ENCODE measurements at places on chromosomes 2 and 18.

DNA sequence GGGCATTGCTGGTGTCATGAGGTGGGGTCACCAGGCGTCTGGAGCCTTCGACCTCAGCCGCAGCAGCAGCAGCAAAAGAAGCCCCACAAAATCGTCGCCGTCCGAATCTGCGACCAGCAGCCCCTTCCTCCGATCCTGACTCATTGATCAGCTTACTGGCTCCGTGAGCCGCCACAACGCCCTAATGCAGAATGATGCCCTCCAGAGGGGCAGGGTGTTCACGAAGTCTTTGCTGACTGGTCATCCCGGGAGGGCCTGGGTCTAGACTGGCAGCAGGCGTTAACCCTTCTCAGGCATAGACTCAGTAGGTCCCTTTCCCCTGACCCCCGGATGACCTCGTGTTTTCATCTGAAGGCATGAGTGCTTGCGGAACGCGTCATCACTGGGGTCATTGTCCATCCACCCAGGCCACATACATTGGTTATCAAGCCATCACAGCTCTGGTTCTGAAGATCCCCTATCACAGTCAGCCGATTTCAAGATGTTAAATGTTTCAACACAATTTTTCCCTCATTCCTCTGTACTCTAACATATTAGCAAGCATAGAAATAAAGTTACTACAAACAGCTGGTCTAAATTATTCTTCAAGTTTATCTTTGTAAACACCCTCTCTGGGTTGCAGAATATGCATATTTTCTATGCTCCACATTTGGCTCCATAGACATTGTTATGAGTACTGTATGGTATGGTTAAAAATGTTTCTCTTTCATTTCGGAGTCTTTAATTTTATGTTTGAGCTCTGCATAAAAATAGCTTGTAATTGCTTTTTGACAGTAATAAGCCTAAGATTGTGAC is 83.3 kb upstream of the SALL3 start:
- DNase-seq: no peak

- no peak for DNase-seq
These were observed 193.1 kb downstream of the L3MBTL4 start for GRCh38 chr18:6221602-6222014.

DNA sequence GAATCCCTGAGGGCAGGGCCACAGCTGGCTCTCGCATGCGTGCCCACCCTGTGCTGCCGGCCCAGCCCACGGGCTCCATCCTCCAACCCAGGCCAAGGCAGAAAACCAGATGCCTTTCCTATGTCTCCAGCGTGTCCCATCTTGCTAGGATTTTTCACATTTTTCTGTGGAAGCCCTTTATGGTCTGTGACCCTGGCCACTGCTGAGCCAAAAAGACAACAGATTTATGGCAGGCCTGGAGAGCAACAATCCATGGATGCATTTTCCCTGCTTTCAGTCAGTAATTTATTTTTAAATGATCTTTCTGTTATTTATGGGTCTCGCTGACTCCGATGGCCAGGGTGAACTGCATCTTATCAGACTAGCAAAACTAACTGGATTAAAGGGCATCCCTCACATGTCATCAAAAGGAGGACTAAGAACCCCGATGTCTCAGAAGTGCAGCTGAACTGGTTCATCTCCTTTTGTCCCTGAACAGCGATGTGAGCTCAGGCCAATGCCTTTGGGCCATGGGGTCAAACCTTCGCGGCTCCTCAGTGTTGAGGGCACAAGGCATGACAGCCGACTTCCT is 346.0 kb downstream of the CYRIA start:
- DNase-seq: no peak

DNA sequence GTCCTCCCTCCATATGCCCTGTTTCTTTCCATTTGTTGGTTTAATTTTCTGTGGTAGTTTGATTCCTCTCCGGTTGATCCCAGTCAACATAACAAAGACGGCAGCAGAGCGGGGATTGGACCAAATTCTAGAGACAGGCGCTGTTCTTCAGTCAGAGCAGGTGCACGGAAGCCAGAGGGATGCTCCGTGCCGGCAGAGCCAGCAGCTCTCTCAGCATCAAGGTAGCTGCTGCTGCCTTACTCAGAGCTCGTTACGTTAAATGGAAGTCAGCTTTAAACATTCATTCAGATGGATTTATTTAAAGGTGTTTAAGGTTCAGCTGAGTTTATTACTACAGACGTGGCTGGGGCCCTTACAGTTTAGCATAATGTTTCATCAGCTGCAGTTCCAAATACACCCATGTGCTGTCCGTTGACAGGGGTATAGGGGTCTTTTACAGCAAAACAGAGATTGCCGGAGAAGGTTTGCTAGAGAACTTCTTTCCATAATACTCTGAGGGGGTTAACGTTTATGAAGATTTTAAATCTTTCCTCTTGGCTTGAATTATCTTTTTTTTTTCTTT is 497.2 kb upstream of the PIK3C3 start:
- no peak for DNase-seq

GRCh38 chr2:6963727-6964126 is 46.5 kb downstream of the RNF144A start:
- no peak for DNase-seq

Measured in activated naive CD8-positive, alpha-beta T cell treated with anti-CD3 and anti-CD28 coated beads, Interleukin-2, amount 50 U/mL, for 24 hours (primary cell).